ENCODE measurements at places on chromosomes 13 and 19.

- no peak for DNase-seq
Observed at GRCh38 chr13:77720988-77721387, 23.5 kb downstream of the SLAIN1 start.

- DNase-seq, result no peak
Observed at GRCh38 chr13:113546571-113547237, 37.8 kb upstream of the TFDP1 start.

- DNase-seq, result no peak
Observed at GRCh38 chr19:12544401-12544876, 6.8 kb downstream of the ZNF564 start.

DNA sequence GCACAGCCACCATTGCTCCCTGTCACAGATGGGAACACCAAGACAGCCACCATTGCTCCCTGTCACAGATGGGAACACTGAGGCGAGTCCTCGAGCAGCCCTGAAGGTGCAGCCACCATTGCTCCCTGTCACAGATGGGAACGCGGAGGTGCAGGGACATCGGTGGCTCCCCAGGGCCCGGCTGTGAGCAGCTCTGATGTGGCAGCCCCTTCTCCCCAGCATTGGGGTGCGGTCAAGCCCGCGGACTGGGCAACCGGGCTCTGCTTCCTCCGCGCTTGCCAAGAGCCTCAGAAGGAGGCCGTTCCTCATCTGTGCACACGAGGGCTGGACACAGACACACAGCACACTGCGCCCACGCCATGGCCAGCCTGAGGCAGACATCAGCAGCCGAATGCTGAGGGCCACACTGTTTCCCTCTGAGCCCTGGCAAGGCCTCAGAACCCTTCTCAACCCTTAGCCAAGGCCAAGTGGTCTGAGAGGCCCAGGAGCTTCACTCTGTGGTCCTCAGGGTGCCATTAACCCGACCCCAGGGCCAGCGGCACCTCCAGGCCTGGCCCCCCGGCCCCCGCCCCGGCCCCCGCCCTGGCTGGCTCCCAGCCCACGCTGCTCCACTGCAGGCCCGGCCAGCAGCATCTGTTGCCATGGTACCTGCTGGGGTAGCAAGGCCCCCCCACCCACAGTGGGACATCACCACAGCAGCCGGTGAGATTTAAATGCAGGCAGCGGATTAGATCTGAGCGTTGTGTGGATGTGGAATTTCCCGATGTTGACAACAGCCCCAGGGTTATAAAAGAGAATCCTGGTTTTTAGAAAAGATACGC, 18.4 kb downstream of the C2CD4C start:
- DNase-seq, result no peak

- no peak for DNase-seq
Observed at GRCh38 chr19:3454656-3455392, 25.5 kb downstream of the SMIM24 start.

DNA sequence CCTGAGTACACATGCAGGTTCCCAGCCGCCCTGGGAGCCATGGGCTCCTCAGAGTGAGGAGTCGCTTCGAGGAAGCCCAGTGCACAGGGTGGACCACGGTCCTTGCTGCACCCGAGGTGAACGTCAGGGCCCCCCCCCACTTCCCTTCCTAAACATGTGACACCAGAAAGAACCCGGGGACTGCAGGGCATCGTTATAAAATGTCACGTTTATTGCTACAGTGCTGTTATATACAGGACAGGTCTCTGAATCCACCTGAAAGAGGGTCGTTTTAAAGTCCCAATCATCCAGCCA, 3.8 kb upstream of the UQCR11 start:
- no peak for DNase-seq

GRCh38 chr13:98556968-98557631, 19.8 kb downstream of the STK24 start:
- no peak for DNase-seq

GRCh38 chr13:114152285-114152645, 19.8 kb upstream of the RASA3 start:
- DNase-seq, result no peak

- no peak for DNase-seq
Observed at GRCh38 chr13:97429681-97430081, 4.3 kb upstream of the RAP2A start.

All from NCI-H2107 (cell line).